ENCODE measurements at places on chromosomes 4 and X.
A peak's percentile ranks its signal among the peaks of the same experiment; 100 is the strongest.

DNA sequence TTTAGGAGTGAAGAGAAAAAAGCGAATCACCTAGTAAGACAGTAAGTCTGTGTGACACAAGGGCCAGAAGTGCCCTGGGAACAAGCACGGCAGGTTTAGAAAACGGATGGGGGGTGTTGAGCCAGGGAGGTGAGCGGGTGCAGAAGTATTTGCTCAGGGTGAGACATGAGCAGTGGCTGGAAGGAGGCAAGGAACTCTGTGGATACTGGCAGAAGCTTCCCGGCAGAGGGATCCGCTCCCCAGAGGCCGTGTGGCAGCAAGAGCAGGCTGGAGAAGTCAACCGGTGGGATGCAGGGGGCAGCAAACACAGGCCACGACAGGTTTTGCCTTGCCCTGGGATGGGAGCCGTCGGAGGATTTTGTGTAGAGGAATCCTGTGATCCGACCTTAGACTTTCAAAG, 2.3 kb upstream of the UVSSA start:
- DNase-seq: no peak

DNA sequence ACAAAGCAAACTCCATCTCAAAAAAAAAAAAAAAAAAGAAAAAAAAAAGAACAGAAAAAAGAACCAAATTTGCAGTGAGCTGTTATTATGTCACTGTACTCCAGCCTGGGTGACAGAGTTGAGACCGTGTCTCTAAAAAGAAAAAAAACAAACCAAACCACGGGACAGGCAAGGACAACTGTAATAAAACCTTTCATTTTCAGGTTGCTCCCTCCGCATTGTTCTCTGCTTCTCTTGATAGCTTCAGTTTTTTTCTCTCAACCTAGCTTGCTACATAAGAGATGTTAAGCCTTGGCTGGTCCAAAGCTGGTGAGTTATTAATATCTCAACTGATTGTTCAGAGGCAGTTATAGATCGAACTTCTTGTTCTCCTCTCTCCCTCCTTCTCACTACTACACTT, 23.1 kb upstream of the ELF2 start:
- DNase-seq: no peak

DNA sequence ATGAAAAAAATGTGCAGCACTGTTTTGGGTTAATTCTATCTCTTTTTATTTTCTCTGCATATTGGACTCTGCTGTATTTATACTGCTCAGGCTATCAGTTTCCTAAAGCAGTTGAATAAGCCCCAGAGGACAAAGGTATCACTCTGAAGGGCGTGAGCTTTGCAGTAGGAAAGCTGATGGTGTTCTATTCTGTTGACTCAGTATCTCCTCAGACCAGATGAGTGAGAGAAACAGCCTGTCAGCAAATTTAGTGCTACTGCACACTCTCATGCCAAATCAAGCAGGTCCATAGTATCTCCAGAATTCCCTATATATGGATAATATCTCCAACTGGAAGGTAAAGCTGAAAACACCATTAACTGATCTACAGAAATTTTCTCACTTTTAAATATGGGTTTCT, 132.3 kb upstream of the UGT8 start:
- no peak for DNase-seq

- DNase-seq: peak; percentile 14
Measured at GRCh38 chrX:25343060-25343459, 327.3 kb upstream of the ARX start.

DNA sequence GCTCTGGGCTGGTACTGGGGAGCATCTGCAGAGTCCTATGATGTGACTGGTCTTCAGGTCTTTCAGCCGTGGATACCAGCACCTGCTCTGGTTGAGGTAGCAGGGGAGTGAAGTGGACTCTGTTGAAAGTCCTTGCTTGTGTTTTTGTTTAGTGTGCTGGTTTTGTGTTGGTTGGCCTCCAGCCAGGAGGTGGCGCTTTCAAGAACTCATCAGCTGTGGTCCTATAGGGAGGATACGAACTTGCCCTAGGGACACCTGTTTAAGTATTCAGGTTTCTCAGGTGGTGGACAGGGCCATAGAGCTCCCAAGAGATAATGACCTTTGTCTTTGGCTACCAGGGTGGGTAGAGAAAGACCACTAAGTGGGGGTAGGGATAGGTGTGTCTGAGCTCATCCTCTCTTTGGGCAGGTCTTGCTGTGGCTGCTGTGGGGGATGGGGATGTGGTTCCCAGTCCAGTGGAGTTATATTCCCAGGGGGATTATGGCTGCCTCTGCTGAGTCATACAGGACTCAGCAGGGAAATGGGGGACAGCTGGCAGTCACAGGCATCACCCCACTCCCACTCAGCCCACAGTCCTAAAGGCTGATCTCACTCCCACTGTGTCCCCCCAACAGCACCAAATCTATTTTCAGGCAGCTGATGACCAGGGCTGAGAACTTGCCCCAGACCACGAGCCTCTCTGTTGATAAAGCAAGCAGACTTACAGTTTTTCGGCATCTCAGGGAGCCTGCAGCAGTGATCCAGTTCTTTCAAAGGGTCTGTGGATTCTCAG, 24.1 kb downstream of the MSMO1 start:
- DNase-seq: no peak

- no peak for DNase-seq
Measured at GRCh38 chrX:1207496-1208025, 4.9 kb downstream of the CRLF2 start.

GRCh38 chr4:6751611-6752485, 30.7 kb upstream of the KIAA0232 start:
- no peak for DNase-seq

GRCh38 chr4:172813359-172813923, 355.2 kb upstream of the GALNT7 start:
- no peak for DNase-seq

Measured in iPS-NIHi11 (cell line).